ENCODE measurements at places on chromosomes 13 and 19.

- DNase-seq, result no peak
Measured at GRCh38 chr13:72823081-72823480, 41.1 kb downstream of the PIBF1 start.

DNA sequence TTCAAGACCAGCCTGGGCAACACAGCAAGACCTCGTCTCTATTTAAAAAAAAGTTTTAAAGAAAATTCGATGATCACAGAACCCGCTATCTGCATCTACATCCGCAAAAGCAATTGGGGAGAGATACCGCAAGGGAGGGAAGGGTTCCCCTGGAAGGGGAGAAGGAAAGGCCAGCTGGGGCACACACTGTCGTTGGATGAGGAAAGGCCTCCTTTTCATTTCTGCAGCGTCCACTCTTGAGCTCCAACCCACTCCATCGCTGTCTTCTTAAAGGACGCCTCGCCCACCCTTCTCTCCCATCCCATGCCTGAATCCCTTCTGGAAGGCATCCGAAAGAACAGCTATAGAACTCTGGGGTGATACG is 3.2 kb upstream of the PRKCG start:
- DNase-seq, result no peak

- no peak for DNase-seq
Measured at GRCh38 chr19:47372603-47373002, 23.5 kb downstream of the DHX34 start.

DNA sequence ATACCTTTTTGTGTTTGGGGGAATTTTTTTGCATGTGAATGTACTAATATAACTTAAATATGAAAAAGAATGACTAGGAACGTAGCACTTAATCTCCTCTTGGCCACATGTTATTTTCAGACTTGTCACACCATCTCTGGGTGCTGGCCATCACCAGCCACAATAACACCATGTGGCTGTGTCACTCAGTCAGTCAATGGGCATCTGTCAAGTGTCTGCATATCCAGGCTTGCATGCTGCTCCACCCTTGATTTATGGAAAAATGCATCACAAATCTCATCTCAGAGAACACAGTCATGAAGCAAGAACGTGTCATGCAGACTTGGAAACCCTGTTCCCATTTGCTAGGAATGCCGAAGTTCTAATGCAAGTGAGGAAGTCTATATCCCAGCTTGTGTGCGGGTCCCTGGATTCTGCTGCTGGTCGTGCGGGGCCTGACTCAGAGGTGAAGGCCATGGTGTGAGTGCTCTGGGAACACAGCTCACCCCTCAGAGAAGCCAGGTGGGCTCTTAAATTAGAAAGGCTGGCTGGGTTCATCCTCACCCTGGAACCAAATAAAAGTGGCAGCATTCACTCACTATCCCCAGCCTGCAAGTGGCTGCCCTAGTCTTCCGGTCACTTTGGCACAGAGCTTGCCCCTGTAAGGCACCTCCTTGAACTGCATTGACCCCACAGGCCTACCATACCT is 53.6 kb upstream of the ARHGEF7 start:
- no peak for DNase-seq

DNA sequence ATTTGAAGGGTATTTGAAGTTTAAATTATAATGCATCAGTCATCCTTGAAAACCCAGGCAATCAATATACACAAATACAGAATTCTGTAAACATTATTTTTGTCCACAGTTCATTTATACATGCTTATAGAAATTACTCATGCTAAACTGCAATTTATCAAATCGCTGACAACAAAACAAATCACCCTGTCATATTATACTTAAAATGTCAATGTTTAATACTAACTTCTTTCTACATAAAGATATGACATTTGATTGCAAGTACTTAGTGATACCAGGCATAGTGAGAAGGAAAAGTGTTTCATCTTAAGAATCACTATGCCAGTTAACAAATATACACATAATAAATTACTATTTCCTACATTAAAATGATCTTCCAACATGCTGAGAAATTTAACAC is 232.0 kb downstream of the PCDH20 start:
- DNase-seq, result no peak

- DNase-seq, result no peak
Measured at GRCh38 chr13:110314516-110315245, 7.6 kb downstream of the COL4A2 start.

DNA sequence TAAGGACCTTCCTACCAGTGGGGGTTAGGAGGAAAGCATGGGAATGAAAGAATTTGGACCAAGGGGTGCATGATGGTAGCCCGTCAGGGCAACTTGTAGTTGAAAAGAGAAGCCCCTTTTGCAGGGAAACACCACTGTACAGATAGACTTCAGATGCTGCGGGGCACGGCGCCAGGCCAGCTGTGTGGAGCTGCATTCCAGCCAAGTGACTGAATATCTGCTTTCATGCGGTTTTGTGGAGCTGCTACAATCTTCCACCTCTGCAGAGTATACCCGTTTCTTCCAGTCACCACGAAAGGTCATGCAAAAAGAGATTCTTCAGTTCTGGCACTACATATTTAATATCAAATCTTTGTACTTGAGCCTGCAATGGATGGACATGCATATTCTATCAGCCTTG is 104.7 kb downstream of the RGCC start:
- peak; percentile 42 for DNase-seq

DNA sequence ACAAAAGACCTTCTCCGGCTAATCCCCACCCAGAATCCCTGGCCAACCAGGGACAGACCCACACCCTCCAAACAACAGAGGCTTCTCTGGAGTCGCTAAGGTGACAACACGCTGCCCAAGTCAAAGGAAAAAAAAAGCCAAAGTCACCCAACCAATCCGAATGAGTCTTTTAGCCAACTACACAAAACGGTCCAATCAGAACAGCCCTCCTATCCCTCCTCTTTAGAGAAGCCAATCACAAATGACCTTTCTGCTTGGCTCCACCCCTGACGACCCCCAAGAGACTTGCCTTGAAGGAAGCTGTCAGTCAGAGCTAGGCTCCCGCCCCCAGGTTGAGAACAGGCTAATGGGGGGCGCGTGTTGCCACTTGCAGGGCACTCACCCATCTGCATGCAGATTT is 6.6 kb upstream of the FBXW9 start:
- DNase-seq, result no peak

GRCh38 chr19:33780251-33780650 is 16.4 kb upstream of the KCTD15 start:
- DNase-seq, result no peak

GRCh38 chr13:59301174-59301567 is 862.6 kb downstream of the DIAPH3 start:
- no peak for DNase-seq

DNA sequence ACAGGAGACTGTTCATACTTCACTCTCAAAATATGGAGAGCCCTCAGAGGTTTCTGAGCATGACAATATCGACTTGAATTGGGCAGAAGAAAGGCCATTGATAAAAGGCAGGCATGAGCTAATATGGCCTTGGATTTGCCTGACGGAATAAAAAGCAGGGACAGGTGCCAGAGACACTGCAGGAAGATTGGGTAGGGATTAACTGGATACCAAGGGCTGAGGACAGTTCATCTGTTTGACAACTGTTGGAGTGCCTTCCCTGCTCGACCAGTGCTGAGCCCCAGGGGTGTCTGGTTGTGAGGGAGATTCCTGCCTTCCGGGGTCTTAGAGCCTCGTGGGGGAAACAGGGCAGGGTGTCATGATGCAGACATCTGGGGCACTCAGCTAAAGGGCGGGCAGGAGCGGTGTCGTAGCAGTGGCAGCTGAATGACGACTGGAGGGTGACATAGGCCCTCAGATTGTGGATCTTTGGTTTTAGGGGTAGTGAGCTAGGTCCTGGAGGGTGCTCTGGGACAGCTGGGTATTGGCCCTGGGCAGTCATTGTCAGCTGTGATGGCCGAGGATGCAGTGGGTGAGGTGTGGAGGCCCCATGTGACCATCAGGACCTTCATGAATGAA is 12.3 kb downstream of the GATAD2A start:
- DNase-seq, result no peak

DNA sequence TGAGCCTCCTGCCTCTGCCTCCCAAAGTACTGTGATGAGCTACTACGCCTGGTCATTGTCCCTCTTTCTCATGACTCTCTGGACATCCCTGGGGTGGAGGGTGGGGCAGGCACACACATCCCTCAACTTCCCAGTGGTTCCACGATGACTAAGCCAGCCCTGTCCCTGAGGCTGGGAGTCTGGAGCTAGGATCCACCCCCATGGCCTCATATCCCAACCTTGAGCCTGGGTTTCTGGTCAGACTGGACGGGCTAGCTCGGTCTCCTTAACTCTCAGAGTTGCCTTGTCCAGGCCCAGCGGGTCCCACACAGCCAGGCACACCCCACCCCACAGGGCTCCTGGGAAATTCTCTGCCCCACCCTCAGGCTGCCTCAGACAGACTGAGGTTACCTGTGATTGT is 19.6 kb downstream of the IER2 start:
- no peak for DNase-seq
